ENCODE measurements at places on chromosomes 6 and 20.

- DNase-seq = no peak
These were observed 35.0 kb upstream of the CD93 start for GRCh38 chr20:23120936-23121750.

DNA sequence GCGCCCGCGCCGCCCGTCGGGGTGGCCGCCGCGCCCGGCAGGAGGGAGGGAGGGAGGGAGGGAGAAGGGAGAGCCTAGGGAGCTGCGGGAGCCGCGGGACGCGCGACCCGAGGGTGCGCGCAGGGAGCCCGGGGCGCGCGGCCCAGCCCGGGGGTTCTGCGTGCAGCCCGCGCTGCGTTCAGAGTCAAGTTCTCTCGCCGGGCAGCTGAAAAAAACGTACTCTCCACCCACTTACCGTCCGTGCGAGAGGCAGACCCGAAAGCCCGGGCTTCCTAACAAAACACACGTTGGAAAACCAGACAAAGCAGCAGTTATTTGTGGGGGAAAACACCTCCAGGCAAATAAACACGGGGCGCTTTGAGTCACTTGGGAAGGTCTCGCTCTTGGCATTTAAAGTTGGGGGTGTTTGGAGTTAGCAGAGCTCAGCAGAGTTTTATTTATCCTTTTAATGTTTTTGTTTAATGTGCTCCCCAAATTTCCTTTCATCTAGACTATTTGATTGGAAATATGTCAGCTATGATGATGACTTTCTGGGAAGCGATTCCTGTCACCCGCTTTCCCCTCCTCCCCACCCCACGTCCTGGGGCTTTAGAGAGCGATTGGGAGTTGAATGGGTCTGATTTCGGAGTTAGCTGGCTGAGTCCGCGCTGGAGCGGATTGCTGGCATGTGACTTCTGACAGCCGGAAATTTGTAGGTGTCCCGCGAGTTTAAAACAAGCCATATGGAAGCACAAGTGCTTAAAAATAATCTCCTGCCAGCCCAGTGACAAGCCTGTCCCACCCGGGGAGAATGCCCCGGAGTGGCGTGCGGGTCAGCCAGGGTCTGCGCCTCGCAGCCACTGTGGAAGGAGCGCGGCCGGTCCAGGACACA lies 1.1 kb downstream of the ESR1 start:
- no peak for DNase-seq

DNA sequence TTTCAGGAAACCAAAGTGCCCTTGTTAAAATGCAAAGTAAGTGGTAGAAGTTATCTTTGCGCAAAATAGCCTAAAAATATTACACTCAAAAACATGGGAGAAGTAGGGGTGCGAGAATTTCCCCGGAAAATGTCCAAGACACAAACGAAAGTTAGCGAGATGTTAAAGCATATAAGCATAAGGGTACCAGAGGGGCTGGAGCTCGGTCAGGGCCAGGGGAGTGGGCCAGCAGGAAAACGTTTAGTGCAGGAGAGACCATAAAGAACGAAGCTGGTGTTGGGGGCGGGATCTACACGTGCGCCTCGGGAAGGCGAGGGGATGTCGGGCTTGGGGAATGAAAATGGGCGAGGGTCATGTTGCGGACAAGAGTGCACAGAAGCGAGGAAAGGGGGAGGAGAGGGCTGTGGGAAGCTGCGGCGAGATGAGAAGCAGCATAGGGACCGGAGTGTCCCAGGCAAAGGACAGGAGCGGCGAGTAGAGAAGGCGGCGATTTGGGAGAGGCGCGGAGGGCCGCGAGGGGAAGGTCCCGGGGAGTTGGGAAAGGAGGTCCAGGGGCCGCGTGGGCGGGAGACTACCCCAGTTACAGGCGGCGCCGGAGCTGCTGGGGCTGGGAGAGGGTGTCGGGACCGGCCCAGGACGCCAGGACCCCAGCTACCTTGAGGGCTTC lies 600 bp downstream of the XPO5 start:
- DNase-seq = peak; percentile 19

DNA sequence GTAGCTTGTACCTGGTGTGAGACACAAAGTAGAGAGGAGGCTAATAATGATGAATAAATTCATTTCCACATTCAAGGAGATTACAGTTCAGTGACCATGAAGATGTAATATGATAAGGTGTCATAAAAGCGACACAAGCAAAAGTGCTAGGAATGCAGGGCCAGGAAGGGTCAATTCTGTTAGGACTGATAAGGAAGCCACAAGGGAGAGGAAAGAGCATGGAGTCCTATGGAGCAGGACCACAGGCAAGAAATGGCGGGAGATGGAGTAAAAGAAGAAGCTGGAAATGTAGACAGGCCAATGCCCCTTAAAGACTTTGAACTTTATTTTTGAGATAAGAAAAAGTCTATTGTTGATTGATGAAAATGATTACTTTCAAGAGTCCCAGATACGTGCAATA lies 161.8 kb upstream of the KCNK16 start:
- no peak for DNase-seq

- no peak for DNase-seq
These were observed 582.9 kb upstream of the CDH4 start for GRCh38 chr20:60669211-60669610.

DNA sequence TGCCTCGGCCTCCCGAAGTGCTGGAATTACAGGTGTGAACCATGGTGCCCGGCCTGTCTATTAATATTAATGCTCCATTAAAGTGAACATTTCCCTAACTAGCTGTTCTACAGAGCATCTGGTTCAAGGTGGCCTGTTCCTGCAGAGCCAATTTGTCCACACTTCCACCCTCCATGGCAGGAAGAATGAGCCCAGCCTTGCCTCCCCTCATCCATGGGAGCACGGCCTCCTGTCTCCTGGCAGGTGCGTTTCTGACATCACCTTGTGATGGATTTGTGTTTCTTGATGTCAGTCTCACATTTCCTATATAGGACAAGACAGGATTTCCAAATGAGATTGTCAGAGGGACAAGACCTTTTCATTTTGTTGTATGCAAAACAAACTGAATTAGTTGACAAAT lies 105.7 kb upstream of the FRMD1 start:
- DNase-seq = no peak

GRCh38 chr20:3334156-3334943 lies 73.1 kb downstream of the DNAAF9 start:
- DNase-seq = no peak

DNA sequence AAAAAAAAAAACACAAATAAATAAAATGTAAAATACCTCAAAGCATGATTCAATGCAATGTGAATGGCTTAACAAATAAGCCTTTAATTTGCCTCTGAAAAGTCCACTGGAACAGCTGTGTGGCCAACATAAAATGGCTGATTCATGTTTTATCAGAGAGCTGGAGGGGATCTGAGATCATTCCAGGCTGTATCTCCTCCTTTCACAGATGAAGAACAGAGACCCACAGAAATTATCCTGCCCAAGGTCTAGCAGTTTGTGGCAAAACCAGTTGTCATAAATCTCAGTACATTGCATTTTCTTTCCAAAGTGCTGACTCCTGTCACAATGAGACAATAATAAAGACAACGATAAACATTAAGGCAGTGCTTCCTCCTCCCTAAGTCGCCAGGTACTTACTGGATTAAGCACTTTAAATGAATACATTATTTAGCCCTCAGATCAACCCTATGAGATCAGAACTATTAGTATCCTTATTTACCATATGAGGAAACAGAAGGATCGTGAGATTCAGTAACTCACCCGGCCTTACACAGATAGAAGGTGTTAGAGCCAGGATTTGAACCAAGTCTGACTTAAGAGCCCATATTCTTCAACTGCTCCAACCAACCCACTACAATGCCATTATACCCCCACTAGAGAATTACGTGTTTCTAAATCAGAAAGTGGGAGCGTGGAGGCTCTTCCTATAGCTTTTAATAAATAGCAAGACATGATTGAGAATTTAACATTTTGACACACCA lies 118.3 kb downstream of the KIF13A start:
- DNase-seq = no peak

DNA sequence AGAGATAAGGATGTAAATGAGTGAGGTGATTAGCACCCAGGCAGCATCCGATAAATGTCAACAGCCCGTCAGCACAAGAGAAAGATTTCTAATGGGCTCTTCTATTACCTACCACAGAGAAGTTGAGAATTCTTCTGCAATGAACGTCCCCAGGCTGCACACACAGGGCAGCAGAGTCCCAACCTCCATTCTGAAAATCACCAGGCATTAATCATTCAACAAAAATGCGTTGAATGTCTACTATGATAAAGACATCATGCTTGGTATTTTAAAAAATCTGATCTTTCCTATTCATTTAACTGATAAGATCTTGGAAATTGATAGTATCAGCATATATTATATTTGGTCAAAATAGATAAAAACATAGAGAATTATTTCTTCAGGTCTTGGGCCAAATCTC lies 59.5 kb upstream of the VGLL2 start:
- DNase-seq = no peak

GRCh38 chr6:4916954-4917561 lies 86.8 kb downstream of the RPP40 start:
- no peak for DNase-seq

DNA sequence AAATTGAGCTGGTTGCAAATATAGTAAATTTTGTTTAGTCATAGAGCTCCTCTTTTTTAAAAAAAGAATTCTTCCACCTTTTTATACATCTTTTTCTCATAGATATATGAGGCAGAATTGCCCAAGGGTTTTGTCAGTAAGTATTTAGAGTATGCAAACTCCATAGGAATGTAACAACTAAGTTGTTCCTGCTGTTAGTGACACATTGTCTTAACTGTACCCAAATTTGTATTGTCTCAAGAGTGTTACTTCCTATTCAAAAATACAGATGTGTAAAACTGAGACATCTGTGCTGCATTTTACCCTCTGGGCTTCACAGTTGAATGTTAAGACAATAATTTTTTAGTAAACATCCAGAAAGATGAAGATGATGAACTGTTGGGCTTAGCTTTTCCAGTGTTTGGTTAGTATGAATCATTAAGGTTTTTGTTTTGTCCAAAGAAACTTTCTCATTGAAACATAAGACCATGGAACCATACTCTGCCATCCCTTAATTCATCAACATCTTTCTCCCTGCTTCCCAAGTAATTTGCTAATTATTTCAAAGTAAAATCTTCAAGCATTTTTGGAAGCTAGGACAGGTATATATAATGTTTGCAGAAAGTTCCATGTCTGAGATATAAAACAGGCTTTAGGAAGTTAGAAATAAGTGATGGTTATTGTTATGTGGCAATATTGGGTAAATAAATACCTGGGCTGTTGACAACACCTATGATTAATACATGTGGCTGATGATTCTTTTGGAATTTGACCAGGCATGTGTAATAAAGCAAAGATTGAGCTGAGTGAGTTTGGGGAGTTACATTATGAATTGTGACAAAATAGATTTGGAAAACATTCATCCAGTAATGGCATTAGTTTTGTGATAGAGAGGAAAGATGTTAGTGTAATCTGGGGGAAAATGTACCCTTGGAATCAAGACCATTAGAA lies 11.2 kb downstream of the OGFRL1 start:
- no peak for DNase-seq

DNA sequence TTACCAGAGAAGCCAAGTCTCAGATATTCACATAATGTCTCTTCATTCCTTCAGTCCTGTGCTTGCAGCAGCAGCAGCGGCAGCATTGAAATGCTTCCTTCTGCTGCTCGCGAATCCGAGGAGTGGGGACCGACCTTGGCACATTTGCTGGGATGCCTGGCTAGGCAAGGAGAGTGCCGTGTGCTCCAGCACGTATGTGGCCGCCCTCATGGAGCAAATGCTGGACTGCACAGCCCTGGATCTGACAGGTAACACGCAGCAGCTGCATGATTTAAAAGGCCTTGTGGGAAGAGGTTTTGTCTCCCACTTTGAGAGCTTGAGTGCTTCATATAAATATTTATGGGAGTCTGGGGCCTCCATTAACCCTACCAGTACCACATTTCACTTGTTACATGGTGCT lies 9.9 kb downstream of the MAFB start:
- no peak for DNase-seq

- DNase-seq = no peak
These were observed 654.1 kb upstream of the NOX3 start for GRCh38 chr6:156109713-156110112.

DNA sequence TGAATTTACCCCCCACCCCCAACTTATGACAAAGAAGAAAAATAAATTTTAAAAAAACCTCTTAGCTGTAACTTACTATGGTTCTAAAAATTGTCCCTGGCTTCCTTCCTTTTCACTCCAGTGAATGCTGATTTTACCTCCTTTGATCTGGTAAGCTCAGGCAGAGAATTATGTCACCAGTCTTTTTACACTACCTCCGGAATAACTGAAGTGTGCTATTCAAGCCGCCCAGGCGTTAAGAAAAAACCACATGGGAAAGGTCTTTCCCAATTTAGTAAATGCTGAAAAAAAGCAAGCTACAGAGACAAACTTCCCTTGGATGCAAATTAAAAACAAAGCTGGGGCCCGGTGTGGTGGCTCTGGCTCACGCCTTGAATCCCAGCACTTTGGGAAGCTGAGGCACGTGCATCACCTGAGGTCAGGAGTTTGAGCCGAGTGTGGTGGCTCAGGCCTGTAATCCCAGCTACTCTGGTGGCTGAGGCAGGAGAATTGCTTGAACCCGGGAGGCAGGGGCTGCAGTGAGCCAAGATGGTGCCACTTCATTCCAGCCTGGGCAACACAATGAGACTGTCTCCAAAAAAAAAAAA lies 12.4 kb downstream of the SNX5 start:
- no peak for DNase-seq

DNA sequence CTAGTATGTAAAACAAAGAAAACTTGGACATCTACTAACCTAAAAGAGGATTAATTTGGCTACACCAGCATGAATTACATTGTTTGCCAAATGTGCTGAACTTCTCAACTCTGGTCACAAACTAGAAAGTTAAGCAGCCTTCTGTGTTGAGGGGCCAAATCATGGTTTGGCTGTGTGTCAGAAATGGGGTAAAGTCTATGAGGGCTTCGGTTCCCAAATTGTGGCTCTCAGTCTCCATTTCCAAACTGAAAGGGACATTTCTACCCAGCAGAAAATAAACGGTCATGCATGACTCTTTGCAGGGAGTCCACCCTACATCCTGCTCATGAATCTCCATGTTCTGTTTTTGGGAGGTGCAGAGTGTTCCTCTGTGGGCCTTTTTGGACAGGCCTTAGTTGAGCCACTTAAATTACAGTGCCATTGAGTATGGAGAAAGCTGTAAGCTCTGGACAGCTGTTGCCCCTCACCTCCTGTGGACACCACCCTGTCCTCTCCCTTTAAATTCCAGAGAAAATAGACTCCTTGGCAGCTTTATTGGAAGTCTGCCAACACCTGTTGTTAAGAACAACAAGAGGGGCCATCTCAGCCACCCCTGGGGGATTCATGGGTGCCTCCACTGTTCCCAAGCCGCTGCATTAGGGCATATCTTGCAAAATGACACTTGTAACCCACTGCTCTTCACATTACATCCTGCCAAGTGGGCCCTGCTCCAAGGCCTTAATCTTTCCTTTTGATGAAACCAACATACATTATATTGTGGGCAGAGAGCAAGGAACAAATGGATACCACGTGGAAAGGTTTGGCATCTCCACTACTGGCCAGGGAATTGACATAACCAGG lies 27.5 kb upstream of the SNRPC start:
- no peak for DNase-seq

DNA sequence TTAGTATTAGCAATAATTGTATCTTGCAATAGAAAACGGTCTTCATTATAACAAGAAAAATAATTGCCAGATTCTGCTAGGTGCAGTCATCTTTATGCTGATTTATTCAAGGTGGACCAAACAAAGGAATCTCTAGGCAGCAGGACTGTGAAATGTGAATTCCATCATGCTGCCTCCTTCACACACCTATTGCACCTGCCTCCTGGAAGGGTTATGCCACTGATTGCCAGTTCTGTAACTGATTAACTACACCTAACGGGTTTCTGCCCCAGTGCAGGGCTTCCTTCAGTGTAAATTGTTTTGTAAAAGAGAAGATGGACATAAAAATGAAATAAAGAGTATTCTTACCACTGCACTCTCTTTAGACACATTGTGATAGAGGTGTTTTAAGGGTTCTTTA lies 96.1 kb downstream of the FOXO3 start:
- no peak for DNase-seq

GRCh38 chr6:150315626-150316025 lies 53.2 kb upstream of the IYD start:
- no peak for DNase-seq
